ENCODE measurements at places on chromosomes 4 and X.

DNA sequence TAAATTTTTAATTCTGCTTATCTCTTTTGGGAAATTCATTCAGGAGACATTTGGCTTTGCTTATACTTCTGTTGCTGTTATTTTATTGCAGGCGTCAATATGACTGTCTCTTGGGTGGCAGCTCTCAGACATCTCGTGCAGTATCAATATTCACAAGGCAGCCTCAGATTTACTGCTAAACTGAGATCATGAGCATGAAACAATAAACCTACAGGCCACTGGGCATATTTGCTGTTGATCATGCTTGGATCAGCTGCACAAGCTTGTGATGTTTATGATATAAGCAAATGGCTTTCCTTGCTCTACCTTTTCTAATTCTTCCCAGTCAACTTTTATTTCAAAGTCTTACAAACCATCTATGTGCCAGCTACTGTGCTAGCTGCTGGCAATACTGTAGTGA is 39.2 kb downstream of the TSPAN5 start:
- DNase-seq, result no peak

DNA sequence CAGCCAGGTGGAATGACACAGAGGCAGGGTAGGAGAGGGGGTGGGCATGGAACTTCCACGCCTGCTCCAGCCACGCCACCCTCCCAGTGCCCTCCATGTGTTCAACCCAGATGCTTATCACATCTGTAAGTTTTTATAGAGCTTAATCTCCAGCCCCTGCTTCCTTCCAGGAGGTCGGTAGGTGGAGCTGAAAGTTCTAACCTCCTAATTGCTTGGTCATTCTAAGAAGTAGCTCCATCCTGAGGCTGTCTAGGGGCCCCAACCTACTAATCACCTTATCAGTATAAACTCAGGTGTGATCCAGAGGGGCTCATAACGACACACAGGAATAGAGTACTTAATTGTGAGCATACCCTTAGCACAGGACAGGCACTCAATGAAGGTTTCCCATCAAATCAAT is 18.3 kb downstream of the QDPR start:
- no peak for DNase-seq

- no peak for DNase-seq
Measured at GRCh38 chr4:53313510-53313909, 52.4 kb downstream of the SCFD2 start.

DNA sequence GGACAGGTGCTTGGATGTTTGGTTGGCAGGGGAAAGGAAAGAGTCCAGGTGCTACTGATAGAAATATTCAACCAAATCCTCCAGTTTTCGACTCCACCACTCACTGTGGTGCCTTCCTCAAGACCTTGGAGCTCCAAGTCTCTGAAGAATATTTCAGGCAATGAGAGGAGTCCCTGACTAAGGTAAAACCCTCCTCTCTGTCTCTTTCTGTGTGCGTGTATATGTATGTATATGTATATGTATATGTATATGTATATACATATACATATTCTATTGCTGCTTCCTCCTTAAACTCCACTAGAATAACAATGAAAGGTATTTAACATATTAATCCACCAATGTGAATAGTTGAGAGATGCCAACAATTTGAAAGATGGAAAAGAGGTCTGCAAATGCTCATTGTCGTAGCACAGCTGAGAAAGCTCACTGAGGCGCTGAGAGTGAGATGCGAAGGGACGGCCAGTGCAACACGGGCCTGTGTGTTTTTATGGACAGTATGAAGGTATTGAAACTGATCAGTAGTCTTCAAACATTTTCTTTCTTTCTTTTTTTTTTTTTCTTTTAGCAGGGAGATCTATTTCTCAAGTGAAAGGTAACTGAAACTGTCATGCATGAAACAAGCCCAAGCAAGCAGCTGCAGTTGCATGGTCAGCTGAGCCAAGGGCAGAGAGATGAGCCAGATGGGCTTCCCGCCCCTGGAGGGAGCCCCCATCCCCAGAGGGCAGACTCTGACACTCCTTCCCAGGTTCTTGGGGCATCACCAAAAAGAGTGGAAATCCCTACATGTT is 41.1 kb upstream of the HS3ST1 start:
- no peak for DNase-seq

GRCh38 chr4:41935652-41936021 is 408 bp downstream of the TMEM33 start:
- DNase-seq, result peak; percentile 2

- no peak for DNase-seq
Measured at GRCh38 chr4:16608123-16608522, 290.3 kb downstream of the LDB2 start.

- DNase-seq, result no peak
Measured at GRCh38 chr4:75919920-75920319, 17.7 kb upstream of the PPEF2 start.

GRCh38 chr4:7612311-7612897 is 177.7 kb upstream of the PSAPL1 start:
- DNase-seq, result no peak

DNA sequence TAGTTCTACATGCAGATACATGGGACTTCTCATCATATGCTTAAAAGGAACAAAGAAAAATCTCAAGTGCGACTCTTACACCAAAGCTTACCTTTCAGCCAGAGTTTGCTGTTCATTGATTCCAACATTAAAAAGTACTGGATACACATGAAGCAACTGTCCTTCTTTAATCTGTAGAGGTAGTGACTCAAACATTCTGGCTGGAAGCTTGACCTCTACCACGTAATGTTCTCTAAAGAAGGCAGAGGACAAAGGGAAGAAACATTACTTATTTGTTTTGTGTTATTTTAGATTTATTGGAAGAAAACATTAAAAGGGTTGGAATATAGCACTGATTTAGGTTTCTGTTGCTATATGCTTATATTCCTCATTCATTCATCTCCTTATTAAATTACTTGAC is 476.1 kb downstream of the IL15 start:
- DNase-seq, result no peak

GRCh38 chr4:2803624-2804448 is 11.0 kb downstream of the SH3BP2 start:
- no peak for DNase-seq

- DNase-seq, result no peak
Measured at GRCh38 chrX:108473979-108474378, 34.3 kb downstream of the COL4A5 start.

DNA sequence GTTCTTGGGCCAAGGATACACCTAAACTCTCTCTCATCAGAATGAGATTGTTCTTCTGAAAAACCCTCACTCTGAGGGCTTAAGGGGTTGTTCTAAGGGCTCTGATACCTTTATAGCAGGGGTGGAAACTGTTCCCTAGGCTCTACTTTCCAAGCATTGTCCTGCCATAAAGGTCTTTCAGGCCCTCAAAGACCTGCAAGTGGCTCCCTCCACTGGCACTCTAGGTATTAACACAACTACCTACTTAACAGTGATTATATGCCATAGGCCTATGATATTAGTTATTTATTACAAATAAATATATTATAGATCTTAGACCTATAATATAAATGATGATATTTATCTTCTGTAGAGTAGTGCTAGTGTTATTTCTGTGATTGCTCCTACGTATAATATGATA is 473.7 kb upstream of the RPS6KA3 start:
- DNase-seq, result no peak

GRCh38 chr4:83340692-83341343 is 6.2 kb upstream of the HPSE start:
- DNase-seq, result no peak

DNA sequence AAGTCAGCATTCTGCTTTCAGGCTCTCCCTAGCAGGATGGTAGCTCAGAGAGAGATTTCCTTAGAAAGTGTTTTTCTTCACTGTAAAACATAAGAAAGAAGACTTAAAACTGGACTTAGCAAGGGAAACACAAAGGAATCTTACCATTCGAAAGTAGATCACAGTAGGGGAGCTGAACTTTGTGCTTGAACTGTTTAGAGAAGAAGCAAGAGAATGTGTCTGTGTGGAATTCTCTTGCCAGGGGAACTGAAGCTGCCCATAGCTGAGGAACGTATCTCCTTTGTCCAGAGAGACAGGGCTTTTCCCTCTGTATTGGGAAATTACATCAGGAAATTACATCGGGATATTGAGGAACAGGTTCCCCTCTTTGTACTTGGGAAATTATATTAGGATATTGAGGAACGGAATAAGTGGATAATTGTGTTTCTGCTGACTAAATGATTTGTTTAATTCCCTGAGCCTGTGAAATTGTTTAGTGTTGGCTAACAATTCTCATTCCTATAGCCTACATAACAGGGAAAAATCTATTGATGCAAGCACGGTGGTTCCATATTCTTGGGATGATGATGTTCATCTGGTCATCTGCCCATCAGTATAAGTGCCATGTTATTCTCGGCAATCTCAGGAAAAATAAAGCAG is 21.2 kb downstream of the SRD5A3 start:
- DNase-seq, result no peak

DNA sequence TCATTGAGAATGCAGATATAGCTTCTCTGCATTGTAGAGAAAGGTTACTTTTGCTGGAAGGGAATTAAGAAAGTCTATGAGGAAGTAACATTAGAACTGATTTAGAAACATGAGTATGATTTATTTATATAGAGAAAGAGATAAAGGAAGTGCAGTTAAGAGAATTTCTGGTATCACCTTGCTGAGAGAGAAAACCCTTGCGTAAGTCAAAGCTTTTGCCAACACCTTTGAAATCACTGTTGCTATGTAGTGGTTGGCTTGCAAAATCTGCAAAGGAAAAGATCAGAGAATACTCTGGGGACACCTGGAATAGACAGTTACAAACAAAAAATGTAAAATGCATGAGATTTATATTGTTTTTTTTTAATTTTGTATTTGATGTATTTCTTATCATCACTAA is 137.3 kb upstream of the RXFP1 start:
- no peak for DNase-seq

DNA sequence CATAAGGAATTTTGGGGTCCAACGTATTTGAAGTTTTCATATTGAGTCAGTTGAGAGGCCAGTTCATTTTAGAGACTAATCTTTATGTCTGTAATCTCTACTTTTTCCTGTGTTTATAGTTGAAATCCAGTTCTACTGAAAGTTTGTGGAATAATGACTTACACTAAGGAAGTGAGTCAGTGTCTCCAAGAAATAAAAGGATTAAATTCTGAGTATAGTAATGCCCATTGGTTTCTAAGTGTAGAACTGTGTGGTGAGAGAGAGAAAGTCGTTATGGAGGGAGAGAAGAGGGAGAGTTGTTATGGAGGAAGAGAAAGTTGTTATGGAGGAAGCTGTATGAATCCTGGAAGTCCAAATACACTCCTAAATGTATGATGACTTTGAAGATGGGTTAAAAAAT is 264.6 kb upstream of the HAND2 start:
- no peak for DNase-seq

DNA sequence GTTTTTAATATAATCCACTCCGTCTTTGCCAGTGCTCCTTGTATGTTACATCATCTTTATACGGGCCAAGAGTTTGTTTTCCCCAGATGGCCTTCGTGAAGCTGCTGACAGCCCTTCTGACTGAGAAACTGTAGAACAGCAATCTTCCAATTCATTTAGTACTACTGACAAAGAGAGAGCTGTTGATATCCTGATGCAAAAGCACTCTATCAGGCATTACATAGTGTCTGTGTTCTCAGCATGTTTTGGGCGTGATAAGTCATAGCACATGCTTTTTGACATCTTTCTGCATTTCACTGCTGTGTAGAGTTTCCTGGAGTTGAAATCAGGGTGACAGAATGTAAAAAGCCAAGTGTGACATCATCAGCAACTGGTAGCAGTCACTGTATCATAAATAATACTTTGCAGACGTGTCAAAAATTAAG is 746.3 kb upstream of the FAM241A start:
- no peak for DNase-seq

- DNase-seq, result no peak
Measured at GRCh38 chr4:54793856-54794422, 136.2 kb downstream of the KIT start.

DNA sequence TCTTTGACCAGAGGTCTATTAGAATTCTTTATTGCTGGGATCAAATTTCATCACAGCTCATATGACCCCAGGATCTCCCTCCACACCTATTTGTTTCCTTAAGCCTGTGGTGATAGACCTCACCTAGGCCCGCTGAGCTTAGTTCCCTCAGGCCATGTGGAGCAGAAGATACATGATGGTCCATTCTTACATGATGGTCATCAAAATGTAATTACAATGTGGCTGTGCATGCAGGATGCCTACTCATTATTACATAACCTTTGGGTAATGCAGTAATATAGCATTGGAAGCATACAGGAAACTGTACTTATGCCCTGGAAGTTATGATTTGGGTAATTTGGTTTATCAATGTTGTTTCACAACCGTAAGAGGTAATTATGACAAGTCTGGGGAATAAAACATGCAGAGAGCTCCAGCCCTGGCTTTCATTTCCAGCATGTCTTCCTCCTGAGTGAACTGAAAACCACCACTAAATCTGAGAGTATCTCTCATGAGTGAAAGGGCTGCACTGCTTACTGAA is 67.0 kb upstream of the AGA start:
- DNase-seq, result no peak

DNA sequence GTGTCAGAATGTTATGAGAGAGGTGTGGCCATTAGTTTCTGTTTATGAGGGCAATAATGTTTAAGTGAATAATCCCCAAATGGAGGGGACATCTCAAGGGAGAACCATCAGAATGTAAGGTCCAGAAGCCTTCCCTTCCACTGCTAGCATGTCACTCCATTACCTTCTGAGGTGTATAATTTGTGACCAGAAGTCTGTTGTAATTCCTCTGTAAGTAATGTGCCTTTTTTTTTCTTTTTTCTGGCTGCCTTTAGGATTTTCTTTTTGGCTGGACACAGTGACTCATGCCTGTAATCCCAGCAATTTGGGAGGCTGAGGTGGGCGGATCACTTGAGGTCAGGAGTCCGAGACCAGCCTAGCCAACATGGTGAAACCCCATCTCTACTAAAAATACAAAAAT is 10.8 kb upstream of the COPS4 start:
- no peak for DNase-seq

All from kidney glomerular epithelial cell (primary cell).